ENCODE measurements at places on chromosomes 6 and 20.

DNA sequence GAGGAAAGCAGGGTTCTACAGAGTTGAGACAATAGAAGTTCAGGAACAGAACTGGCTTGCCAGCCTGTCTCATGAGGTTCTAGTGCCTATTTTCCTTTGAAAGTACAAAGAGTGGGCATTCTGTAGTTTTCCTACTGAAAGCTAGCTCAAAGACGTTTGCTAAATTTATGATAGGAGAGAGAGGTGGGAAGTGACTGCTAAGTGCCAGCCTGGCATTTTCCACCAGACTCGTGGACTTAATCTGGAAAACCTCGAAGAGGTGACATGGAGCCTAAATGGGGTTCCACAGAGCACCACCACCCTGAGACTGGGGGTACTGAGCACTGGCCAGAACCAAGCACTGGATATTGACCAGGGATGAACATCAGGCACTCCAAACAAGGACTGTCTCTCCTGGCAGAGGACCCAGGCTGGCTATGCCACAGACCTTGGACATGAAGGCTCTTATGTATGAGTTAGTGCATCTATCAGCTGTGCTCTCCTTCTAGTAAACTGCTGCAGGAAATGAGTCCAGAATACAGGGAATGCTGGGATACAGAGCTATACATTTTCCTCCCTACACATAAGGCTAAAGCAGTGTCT is 7.1 kb downstream of the PEX6 start:
- no peak for DNase-seq

DNA sequence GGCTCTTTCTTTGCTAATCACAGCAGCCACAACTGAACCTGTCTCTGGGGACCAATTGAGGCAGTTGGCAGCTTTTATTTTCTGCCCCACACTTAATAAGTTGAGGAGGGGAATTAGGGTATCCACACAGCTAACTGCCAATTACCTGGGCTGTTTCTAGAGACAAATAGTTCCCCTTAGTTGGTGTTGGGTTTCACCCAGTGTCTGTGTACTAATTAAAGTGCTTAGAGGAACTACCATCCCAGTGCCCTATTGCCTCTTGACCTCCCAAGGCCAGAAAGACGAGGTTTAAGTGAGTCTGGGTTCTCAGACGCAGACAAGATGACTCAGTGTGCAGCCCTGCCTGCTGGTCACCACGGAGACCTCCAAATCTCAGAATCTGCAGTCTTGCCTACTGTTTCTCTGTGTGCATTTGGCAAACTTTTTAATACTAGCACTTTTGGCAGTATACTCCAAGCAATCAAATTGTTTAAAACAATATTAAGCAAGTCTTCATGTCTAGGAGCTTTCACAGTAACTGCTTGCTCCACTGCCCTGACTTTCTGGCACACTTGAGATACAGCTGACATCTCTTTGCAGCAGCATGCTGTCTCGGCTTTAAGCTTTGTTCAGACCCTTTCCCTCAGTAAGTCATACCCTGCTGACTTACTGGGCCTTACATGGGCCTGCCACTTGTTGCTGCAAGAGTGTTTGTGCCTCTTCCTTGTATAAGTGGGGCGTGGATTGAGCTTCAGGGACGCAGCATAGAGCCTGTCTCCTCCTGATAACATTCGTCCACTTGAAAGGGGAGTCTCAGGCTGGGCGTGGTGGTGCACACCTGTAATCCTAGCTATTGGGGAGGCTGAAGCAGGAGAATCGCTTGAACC is 31.9 kb downstream of the STK35 start:
- no peak for DNase-seq

GRCh38 chr6:142945446-142946180 is 637 bp upstream of the HIVEP2 start:
- DNase-seq, result peak; percentile 71

DNA sequence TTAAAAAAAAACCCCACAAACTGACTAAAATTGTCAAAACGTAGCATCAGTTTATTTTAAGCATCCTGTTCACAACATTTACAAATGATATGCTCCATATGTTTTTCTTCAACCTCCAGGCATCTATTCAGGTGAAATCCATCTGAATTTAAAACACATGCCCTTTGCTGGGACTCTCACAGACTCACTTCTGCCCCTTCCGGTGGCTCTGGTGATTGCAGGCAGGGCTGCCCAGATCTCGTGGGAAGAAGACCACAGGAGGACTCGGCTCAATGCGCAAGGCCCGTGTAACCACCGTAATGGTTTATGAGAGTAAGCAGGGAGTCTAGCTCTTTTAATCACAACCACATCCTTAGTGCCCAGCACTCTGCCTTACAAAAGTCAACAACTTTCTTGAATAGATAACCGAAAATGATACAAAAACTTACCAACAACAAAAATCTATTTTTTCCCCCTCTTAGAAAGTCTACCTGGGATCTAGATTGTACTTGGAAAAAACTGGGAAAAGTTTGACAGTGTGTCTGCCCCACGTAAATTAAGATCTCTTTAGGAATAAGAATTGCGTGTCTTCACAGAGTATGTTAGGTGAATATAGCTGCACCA is 139.1 kb downstream of the KIF16B start:
- peak; percentile 16 for DNase-seq

DNA sequence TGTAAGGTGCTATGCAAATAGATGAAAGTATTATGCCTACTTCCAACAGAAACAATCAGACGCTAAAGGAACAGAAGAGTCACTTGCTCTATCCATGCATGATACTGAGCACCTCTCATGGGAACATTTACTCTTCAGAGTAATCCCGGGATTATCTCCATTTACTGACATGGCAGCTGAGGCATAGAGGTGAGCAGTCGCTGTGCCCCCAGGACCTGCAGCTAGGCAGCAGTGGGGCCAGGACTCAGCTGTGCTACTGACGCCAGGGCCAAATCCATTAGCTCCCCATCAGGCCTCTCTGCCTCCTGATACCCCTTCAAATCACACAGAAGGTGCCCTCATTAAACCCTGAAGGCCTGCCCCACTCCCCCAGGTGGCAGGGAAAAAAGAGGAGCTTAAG is 51.9 kb downstream of the TRAM2 start:
- DNase-seq, result no peak

DNA sequence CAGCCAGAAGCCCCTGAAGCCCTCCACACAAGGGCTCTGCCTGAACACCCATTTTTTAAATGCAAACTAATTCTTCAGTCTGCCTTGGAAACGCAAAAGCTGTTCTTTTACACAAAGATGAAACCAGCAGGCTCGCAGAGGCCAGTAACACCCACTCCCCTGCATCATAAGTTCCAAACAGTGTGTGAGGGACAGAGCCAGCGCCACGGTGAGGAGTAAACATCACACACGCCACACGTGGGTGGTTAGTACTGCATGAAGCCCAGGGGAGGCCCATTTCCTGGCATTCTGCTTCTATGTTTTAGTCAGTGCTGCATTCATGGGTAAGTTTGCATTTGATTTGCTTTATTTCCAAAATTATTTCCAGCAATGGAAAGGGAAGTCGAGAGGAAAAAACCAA is 217.7 kb upstream of the RIN2 start:
- no peak for DNase-seq
